ENCODE measurements at places on chromosomes 5 and 9.
A peak's percentile ranks its signal among the peaks of the same experiment; 100 is the strongest.

DNA sequence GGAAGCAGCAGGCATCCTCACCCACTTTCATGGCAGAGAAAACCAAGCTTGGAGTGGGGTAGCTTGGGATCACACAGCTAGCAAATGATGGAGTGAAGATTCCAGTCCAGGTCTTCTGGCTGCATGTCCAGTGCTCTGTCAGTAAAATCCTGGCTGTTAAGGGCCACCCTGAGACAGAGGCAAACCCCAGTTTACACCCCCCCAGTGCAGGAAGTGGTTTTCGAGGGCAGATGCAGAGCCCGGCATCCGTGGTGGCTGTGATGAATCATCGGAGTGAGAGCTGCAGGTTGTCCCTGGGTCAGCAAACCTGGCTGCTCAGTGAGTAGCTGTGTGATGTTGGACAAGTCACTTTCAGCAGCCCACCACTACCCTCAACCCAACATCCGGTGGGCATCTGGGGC lies 115.4 kb downstream of the RGS3 start:
- peak; percentile 64 for DNase-seq

DNA sequence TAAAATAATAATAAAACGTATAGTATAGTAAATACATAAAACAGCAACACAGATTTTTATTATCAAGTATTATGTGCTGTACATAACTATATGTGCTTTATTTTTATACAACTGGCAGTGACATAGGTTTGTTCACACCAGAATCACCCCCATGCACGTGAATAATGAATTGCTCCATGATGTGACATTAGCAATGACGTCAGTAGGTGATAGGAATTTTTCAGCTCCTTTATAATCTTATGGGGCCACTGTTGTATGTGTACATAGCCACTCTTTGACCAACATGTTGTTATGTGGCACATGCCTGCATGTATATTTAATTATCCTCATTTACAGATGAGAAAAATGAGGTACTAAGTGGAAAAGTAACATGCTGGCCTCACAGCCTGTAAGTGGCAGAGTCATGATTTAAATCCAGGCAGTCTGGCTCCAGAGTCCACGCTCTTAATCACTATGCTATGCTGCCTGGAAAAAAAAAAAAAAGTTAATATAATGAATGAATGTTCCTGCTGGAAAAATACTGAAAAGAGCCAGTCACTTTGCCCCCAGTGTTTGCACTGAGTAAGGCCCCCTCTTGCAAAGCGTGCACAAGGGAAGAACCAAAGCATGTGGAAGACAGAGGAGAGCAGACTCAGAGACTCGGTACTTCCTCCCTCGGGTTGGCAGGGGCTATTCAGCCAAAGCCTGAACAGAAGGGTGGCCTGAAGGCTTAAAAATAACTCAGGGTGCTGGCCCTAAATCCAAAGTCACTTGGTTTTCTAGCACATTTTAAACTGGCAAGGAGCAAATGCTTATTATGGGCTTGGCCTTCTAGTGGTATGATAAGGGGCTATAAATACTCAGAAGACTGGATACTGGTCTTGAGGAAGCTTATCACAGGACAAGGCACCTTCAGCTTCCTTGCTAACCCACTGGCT lies 206.8 kb downstream of the GLIS3 start:
- DNase-seq = peak; percentile 1

GRCh38 chr5:134247428-134248224 lies 21.8 kb upstream of the PPP2CA start:
- no peak for DNase-seq

DNA sequence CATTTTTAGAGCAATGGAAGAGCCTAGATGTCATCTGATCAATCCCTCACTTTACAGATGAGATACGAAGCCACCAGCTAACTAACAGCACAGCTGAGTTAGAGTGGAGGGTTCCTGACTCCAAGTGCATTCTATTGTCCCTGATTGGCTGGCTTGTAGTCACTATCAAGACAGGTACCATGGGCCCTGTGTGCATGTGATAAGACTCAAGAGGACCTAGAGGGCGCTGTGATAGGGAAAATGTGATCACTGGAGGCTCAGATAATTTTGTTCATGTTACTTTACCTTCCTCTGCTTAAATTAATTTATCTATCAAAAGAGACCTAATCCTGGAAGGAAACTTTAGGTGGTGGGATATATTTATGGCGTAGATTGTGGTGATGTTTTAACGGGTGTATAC lies 19.5 kb upstream of the SNAPC3 start:
- no peak for DNase-seq

DNA sequence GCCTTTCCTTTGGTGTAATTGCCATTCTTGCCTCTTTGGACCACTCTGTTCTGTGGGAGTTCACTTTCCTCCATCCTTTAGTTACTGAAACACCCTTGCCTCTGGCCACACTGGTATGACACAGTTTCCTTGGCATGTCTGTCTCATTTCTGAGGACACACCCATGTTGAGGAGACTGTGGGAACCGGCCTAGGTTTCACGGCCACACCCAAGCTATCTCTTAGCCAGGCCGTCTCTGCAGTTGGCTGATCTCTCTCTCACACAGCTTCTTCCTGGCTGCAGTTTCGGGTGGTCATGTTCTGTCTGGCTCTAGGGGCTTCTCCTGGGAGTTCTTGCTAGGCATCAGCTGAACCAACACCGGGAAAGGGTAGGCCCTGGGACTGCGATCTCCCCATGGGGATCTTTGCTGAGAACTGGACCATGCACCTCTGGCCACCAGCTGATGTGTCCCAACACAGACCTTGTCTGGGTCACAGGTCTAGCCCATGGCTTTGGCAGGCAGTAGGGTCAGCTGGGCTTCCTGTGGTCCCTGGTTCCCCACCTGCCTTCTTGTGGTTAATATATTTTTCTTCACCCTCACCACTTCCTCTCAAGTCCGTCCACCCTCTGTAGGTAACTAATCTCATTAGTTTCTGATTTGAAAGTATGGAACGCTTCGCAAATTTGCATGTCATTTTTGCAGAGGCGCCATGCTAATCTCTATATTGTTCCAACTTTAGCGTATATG lies 24.9 kb downstream of the ARHGEF37 start:
- DNase-seq = no peak

DNA sequence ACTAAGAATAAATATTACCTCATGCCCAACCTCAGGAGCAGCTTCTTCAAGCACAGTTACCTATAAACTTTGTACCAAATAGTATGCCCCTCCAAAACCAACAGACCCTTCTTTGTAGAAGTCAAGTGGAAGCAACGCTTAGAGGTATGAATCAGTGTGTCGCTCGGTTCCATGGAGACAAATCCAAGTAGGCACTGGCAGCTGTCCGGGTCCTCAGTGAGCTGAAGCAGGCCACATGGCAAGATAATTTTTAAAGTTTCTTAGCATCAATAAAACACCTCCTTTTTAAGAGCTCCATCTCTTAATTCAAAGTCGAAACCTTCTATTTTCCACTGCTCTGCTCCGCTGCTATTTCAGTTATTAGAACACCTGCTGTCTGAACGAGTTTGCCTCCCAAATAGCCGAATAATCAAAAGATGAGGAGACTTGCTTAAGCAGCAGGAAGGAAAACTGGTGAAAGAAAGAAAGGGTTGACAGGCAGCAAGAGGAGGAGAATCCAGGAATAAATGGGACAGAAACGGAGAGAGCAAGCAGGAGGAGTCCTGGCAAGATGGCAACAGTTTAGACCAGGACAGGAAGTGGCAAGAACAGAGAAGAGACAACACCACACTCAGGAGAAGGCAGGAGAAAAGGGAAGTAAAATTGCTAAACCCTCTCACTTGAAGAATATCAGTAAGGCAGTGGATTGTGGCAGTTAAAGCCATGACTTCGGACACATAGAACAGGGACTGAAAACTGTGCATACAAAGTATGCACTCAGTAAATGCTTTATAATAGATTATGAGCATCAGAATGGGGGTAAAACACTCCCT lies 65.0 kb downstream of the PPP2R2B start:
- peak; percentile 93 for DNase-seq

GRCh38 chr9:122333169-122333808 lies 37.5 kb upstream of the PTGS1 start:
- peak; percentile 34 for DNase-seq

DNA sequence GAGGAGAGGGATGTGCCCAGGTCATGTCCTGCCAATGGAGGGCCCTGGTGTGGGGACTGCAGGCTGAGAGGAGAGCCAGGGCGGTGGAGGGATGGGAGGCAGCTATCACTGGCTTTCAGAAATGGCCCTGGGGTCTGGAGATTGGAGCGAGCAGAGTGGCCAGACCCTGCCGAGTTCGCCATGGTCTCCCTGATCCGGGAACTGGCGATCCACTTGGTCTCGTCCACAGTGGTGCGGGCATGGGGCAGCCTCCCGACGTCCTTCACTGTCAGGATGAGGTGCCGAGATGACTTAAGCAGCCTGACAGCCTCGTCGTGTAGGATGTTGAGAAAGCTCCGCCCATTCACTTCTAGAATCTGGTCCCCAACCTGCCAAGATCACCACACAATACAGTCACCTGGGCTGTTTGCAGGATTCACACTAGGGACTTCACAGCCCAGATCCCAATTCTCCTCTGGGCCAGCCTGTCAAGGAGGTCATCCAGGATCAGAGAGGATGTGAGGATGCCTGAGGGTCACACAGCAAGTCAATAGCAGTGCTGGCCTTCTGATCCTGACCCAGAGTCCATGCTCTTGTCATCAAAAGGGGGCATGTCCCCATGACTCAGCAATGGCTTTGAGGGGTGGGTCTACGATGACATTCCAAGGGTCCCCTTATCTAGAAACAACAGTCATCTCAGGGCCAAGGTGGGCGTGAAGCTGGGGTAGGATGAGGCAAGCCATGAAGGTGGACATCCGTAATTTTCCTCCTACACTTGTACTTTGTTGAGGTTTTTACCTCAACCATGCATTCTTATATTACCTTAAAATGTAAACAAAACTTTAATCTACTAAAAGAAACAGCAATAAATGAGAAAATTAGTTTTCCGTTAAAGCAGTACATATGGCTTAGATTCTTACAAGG lies 38.5 kb upstream of the AKNA start:
- DNase-seq = no peak

DNA sequence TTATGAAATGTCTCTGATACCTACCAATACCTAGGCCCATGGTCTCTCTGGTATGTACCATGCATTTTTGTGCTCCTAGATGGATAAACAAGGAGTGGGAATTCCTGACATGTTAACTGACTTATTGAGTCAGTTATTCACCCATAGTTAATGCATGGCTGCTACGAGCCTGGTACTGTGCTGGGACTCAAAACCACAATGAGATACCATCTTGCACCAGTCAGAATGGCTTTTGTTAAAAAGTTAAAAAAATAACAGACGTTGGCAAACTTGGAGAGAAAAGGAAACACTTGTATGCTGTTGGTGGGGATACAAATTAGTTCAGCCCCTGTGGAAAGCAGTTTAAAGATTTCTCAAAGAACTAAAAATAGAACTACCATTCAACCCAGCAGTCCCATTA lies 293.8 kb downstream of the OSTF1 start:
- no peak for DNase-seq

DNA sequence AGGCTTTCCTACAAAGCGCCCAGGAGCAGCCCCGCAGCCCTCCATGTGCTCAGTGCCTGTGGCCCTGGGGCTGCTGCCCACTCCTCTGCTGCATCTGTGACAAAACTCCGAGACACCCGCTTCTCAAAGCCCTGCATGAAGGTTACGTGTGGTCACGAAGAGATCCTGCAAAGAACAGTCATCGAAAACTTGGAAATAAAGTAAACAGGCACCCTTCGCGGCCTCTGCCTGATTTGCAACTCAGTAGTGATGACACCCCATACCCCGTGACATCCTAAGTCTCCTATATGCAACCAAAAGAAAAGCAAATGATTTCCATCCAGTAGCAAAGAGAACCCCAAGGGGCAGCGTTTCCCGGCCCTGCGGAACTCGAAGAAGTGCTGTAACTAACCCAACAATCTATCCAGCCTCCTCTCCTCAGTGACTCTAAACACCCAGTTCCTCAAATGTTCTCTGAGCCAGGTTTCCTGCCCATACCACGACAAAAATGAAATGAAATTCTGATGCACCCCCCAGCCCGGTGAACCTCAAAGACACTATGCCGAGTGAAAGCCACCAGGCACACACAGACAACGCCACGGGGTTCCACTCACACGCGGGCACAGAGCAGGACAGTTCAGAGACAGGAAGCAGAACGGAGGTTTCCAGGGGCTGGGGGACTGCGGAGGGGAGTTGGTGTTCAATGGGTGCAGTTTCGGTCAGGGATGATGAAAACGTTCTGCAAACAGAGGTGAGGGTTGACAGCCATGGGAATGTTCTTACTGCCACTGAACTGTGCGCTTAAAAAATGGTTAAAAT lies 19.0 kb downstream of the NACC2 start:
- DNase-seq = peak; percentile 57

- no peak for DNase-seq
Observed at GRCh38 chr9:134174073-134174449, 9.7 kb upstream of the RNU6ATAC start.

- no peak for DNase-seq
Observed at GRCh38 chr5:146667633-146668272, 151.8 kb upstream of the GPR151 start.

DNA sequence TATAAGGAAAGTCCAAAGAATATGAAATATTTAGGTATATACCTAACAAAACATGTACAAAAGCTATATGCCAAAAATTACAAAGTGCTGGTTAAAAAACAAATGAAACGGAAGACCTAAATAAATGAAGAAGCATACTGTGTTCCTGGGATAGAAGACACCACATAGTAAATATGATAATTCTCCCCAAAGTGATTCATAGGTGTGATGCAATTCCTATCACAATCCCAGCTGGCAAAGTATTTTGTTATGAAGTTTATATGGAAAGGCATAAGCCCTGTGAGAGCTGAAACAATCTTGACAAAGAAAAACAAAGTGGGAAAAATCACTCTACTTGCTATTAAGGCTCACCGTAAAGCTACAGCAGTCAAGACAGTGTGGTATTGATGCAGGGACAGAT lies 2.6 kb upstream of the SMIM23 start:
- DNase-seq = no peak

GRCh38 chr5:147520450-147520849 lies 10.6 kb upstream of the DPYSL3 start:
- no peak for DNase-seq

Measured in Kasumi-1 (cell line).